Stimulated activated CD8-positive, alpha-beta memory T cell treated with anti-CD3 and anti-CD28 coated beads, Interleukin-2, amount 100 ng/mL, for 1 hour (primary cell): ENCODE measurements at places on chromosomes 5 and 9.

DNA sequence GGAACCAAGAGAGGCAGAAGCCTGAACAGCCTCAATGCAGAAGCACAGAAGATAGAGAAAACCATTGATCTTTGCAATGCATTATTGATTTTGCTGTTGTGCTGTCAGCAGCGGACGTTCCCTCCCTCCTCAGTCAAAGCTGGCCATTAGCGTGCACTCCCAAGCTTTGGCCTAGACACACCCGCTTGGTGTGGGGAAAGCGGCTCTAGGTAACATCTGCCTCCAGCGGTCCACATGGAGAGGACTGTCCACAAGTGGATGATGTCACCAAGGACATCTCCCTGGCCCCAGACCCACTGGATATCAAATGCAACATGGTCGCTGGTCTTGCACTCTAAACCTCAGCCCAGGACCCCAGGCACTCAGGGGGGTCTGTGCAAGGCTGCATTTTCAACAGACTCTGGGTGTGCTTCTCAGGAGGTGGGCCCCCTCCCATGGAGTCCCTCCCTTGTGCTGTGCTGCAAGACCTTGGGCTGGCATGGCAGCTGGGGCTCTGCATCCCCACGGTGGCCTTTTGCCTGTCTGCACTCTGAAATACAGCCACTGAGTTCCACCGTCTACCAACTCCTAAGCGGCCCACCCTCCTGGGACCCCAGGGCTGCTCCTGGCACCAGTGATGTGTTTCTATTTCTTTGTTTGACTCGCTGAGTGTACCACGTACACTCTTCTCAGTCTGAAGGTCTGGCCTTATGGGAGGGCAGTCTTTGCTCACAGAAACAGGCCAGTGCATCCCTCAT, 1.9 kb downstream of the SEMA4D start:
- no peak for DNase-seq

GRCh38 chr5:53994148-53994547, 316.2 kb downstream of the ARL15 start:
- no peak for DNase-seq

DNA sequence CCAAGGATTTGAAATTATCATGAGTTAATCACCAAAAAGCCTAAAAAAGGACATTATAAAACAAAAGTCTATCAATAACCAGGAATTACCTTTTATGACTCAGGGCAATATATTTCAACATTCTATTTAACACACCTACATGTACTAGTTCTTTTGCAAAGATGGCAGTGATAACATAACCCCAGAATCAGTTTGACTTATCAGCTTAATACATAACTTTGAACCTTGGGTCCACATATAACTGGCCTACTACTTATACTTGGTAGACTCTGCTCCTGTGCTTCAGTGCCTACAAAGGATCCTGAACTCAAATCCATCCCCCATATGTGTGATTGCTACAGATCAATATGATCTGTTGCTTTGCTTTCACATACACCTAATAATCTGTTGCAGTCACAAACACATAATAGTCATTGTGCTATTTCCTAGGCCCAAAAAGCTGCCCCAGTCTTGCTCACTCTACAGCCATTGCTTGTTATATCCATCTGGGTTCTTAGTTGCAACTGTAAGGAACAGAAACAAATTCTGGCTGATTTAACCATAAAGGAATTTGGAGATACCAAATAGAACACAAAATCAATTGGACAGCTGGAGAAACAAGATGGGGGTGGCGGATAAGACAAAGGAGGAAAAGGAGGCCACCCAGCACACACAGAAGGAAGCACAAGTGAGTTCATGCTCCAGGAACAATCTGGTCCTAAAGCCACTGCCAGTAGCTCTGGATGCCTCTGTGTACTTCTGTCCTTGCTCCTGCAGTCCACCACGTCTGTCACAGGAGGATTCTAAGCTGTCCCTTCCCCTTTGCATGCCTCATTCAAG, 25.5 kb downstream of the DEPDC1B start:
- DNase-seq = no peak

DNA sequence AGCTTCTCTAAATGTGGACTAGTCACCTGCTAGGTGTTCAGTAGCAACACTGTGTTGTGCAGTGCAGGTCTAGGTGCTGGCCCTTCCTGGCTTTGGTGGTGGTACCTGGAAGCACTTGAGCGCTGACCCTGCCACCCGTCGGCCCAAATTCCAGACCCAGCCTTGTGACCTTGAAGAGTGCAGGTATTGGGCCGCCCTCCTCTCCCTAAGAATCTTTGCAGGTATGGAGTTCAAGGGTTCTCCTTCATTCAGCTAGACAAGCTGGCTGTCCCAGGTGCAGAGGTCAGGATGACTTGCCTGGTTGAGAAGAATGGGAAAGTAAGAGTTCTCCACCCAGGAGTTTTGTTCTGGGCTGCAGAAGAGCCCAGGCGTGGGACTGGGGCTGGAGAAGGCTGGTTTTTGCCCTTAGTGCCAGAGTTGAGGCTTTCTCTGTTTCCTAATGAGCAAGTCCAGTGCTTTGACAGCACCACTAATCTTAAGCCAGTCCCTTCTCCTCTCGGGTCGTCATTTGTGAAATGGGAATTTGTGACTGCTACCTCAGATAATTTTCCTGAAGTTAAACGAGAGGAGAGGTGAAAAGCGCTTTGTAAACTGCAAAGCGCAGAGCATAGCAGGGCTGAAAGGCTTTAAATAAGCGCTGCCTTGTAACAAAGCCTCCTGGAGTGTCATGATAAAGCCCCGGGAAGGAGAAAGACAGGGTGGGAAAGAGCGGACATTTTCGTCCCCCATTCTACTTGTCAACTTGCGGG, 4.0 kb downstream of the FOXE1 start:
- DNase-seq = no peak

DNA sequence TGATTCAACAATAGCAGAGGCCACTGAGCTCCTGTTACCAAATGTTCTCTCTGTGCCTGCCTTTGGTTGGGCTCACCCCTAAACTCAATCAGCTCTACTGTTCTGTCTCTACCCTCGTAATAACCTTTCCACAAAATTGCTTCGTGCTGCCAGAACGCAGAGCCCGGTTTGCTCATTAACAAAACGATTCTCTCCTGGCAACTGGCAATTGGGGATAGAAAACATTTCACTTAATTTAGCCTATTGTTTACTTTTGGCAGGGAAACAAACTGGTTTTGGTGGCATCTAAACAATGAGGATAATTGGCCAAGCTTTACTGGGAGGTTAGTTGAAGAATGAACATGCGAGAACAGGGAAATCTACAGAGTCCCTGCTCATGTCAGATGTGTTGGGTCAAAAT, 56.6 kb downstream of the SLC28A3 start:
- no peak for DNase-seq

- DNase-seq = no peak
These were observed 597 bp upstream of the CENPH start for GRCh38 chr5:69188811-69189161.

- no peak for DNase-seq
These were observed 138.2 kb upstream of the LPAR1 start for GRCh38 chr9:111176511-111176910.

GRCh38 chr5:134174841-134175839, 1.6 kb downstream of the SKP1 start:
- DNase-seq = no peak

DNA sequence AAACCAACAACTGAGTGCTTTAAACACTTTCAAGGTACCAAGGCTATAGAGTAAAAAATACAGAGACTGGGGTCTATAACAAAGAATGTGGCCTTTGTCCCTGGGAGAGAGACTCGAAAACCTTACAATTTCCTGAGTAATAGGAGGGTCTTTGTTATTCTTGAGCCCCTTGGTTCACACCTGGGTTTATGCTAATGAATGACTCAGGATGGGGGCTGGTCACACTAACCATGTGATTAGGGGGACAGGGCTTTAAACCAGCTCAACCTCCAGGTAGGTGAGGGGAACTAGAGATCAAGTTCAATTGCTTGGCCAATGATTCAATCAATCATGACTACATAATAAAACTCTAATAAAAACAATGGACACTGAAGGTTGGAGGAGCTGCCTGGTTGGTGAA, 50.2 kb downstream of the PLPP1 start:
- no peak for DNase-seq

DNA sequence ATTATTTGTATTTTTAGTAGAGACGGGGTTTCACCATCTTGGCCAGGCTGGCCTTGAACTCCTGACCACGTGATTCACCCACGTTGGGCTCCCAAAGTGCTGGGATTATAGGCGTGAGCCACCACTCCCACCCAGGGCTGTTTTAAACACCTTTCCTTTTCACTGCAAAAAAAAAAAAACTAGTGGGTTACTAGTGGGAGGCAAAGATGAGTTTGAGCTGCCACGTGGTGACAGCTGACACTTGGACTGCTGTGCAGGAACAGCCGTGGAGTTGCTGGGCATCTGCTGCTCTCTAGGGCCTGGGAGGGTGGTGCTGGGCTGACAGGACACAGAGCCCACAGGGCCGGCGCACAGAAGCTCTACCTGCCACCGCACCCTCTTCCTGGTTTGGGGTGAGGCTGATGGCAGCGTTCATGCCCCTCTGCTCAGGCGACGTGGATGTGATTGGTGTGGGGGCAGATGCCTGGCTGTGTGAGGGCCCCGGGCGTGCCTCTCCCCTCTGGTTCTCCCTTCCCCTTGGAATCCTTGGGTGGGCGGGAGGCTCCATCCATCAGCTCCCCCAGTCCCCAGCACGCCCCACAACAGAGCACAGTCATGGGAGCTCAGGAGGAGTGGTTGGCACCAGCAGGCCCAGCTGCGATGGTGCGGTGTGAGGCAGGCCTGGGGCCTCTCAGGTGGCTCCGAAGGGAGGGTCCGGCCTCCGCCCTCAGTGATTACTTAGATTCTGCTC, 16.9 kb downstream of the RABL6 start:
- no peak for DNase-seq

DNA sequence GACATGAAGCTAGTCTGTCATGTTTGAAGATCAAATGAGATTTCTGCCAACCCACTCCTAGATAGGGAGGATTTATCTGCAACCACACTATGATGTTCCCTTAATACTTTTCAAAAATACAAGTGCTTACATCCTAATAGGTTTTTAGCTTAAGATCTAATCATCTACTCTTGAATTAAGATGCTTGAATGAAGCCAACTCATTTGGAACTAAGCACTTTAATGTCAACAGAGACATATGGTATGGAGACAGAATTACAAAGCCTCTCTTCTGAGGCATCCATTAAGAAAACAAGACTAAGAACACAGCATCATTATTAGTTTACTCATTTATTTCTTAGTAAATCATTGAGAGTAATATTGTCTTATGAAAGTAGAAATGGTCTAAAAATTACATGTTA, 139.3 kb upstream of the NFIB start:
- DNase-seq = no peak

DNA sequence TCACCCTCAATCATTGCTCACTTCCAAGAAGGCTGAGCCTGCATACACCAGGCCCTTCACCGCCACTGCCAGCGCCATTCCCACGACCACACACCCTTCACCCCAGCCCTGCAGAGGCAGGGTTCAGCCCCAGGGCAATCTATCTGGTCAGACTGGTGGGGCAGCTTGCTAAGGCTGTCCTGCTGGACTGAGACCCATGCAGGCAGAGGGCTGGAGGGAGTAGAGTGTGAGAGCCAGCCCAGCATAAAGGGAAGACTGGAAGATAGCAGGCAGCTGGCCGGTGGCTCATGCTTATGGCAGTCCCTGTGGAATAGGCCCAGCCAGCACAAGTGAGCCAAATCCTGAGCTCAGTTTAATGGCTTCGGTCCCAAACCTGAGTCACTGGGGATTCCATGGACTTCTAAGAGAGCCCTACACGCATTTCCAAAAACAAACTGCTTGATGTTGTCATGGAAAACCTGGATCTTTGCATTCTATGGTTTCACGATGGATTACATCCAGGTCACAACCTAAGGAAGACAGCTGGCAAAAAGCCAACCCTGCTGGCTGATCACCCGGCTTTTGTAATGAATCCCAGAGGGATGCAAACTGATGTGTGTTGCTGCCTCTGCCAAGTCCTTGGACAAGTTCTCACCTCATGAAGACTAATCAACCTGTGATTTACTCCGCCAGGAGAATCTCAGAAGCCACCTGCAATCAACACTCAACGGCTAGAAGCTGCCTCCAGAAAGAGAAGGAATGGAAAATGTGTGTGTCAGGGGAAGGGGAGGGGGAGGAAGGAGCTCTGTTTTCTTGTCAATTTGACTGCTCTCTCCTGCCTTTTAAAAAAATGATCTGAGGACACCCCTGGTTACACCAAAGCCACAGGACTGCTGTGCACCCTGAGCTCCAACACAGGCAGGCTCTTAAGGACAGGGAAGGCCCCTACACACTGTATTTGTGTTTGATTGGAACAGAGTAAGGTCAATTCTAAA, 143.6 kb downstream of the LHFPL2 start:
- no peak for DNase-seq

DNA sequence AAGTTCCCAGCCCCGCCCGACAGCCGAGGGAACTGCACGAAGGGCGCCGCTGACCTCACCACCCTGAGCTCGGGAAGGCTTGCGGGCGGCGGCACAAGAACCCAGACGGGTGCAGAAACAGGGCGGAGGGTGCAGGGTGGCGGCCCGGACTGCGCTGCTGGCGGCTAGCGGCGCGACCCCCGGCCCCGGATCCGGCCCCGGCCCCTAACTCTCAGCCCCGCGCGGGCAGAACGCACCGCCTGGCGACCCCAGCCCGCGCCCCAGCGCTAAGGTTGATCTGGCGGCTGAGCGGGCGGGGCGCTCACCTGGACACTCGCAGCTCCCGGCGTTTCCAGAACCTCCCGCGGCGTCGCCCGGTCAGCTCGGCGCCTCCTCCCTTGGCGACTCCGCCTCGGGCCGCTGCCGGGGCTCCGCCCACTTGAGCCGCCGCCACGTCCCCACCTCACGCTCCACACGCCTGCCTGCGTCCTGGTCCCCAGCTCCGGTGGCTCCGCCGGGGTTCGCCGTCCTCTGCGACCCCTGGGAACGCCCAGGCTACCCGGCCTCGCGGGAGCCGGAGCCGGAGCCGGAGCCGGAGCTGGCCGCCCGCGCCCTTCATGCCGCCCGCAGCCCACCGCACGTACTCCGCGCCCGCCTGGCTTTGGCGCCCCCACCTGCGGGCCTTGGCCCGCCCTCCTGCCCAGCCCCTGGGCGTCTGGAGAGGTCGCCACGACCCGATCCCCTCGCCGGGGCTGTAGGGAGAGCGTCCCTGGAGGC, at the start of gene P4HA2:
Gene P4HA2, minus strand, starts transcription at position 369 of the 756 bp plus-strand sequence. CDS start 9,227 bp downstream, outside the sequence.
- DNase-seq = no peak

GRCh38 chr5:36494841-36495601, 111.4 kb upstream of the SLC1A3 start:
- no peak for DNase-seq

GRCh38 chr9:124790801-124791505, 14.0 kb downstream of the OLFML2A start:
- DNase-seq = no peak

DNA sequence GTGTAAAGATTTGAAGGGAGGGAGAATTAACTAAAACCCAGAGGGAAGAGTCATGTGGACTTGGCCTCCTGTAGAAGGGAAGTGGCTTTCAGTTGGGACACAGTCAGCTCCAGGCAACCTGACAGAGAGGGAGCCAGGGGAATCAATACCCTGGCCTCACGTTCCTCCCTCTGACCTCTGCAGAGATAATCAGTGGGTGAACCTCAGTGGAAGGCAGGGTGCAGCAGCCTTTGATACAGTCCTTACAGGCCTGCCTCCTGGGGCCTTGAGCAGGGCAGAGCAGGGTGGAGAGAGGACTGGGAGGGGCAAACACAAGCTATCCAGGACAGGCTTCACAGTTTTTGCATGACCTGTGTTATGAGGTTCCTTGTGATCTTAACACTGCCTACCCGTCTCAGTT, 61.9 kb upstream of the GPBP1 start:
- DNase-seq = no peak

- DNase-seq = peak; percentile 65
These were observed 6.1 kb upstream of the DPM2 start for GRCh38 chr9:127943731-127944144.
